ENCODE measurements at places on chromosomes 13 and 19.
A peak's percentile ranks its signal among the peaks of the same experiment; 100 is the strongest.

DNA sequence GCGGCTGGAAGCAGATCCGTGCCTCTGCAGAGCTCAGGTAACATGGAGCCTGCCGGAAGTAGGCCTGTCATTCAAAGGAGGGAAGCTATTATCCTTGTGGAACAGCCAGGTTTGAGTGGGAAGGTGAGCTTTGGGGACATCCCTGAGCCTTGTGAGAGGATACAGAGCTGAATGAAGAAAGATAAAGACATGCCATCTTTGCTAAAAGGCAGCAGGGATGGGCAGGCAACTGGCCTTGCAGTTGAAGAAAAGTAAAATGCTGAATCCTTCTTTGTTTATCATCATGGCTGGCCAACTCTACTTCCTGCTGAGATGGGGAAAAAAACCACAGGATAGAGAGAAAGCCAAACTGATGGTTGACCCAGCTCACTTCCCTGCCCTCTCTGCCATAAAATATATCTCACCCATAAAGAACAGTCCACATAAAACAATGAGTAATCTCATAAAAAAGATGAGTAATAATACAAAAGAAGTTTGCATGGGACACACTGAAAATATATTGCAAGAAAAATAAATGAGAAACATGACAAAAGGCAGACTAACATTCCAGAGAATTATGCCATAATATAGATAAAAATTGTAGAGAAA is 226.3 kb downstream of the DLEU7 start:
- no peak for DNase-seq

DNA sequence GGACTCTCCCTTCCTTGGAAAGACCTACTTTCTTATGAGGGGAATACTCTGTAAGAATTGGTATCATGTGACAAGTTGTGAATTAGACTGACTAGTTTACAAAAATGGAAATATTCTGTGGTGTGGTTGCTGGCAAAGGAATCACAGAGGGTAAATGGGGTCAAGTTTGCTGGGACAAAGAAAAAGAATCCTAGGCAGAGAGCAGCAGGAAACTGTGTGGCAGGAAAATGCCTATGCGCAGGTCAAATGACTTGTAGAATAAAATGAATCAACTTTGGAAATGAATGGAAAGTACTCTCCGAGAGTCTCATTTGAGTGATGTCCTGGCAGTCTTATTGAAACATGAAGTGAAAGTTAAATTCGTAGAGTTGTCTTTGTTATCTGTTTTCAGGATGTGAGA is 1250.7 kb downstream of the UQCRFS1 start:
- no peak for DNase-seq

DNA sequence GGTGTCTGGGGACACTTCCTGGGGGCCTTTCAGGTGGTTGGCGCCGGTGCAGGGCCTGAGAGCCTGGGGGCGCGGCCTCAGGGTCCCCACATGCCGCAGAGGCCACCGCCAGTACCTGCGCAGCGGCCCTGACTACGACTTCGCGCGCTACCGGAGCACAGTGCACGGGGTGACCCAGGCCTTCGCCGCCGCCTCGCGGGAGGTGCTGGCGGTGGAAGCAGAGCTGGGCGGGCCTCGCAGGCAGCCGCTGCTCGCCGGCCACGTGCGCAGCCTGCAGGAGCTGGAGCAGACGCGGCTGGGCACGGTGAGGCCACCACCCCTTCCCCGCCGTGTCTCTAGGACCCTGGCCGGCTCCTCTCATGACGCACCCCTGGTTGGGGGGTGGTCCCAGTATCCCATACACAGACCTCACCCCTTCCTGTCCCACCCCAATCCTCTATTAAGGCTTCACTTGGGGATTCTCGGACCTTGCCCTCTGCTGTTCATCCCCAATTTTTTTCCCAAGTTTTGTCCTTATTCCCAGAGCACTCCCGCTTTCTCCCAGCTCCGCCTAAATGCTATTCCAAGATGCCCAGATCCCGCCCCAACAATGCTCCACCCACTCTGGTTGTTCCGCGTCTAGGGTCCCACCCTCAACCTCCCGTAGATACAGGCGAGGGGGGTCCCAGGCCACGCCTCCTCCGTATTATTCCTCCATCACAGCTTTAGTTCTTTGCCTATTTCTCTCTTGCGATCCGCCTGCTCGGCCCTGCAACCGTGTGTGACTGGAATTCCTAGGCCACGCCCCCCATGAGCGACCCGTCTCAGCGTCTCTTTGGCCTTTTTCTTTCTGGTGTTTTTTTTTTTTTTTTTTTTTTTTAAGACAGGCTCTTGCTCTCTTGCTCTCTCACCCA is 1.0 kb downstream of the REX1BD start:
- DNase-seq: peak; percentile 53

GRCh38 chr13:72983085-72983768 is 75.6 kb upstream of the KLF5 start:
- DNase-seq: no peak

DNA sequence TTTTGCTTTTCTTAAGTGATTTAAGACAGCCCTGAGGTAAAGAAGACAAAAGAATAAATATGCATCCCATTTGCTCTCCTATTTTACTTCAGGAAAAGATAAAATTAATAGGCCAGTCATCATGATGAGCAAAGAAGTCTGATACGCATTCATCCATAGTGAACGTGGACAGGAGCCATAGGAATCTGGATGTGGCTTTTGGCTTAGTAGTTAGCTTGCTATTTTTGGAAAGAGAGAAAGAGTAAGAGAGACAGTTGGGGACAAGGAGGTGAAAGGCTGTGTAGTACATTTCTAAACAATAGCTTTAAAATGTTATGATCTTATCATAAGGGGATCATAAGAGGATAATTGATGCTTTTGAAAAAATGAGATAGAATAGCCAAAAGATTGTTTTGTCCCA is 545.2 kb downstream of the IRS2 start:
- no peak for DNase-seq

GRCh38 chr13:72341904-72342303 is 385.5 kb downstream of the MZT1 start:
- DNase-seq: no peak

DNA sequence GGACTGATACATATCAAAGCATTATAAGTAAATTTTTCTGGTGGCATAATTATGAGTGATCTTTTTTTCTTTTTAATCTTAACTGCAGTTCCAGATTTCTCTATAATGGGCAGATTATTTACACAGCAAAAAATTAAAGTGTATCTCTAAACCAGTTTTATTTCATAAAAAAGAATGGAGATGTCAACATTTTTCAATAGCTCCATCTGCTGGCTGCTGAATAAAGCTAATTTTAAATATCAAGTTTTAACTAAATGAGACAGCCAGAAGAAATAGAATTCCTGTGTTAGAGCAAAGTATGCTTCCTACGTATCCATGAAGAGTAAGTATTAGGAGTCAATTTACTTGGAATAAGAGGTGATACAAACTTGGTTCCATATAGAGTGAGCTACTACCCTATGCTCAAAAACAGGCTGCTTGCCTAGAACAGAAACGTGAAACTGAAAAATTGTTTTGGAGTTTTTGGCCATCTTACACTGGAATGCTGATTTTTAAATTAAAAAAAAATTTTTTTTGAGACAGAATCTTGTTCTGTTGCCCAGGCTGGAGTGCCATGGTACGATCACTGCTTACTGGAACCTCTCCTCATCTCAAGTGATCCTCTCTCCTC is 5.0 kb upstream of the PDS5B start:
- no peak for DNase-seq

DNA sequence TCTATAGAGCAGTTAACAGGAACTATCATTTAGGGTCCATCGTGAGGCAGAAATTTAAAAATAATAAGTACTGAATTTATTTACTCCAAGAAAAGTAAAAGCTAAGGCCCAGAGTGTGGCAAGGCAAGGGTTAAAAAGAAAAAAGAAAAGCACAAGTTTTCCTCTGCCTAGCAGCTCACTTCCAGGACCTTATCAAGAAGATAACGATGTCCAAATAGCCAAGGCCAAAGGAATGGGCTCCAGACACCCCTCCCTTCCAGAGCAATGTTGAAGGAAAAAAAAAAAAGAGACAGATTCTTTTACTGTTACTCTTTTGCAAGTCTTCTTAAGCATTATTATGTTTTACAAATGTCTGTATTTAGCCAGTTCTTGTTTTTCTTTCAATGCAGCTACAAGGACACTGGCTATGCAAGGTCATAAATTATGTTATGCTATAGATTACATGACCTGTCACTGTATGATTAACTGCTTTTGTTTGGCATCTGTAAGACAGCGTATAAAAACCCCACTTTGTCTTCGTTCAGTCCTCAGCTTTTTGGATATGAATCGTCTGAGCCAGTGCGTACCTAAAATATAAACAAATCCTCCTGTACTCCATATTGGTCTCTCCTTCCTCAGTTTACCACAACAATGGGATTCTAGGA is 2.9 kb upstream of the ZNF700 start:
- no peak for DNase-seq

- no peak for DNase-seq
Observed at GRCh38 chr13:43298816-43299215, 275.4 kb downstream of the DNAJC15 start.

Measured in activated CD4-positive, CD25-positive, alpha-beta regulatory T cell (primary cell).